ENCODE measurements at places on chromosomes 12 and 14.
A peak's percentile ranks its signal among the peaks of the same experiment; 100 is the strongest.

- DNase-seq, result no peak
Measured at GRCh38 chr14:43803076-43803689, 703.9 kb downstream of the FSCB start.

DNA sequence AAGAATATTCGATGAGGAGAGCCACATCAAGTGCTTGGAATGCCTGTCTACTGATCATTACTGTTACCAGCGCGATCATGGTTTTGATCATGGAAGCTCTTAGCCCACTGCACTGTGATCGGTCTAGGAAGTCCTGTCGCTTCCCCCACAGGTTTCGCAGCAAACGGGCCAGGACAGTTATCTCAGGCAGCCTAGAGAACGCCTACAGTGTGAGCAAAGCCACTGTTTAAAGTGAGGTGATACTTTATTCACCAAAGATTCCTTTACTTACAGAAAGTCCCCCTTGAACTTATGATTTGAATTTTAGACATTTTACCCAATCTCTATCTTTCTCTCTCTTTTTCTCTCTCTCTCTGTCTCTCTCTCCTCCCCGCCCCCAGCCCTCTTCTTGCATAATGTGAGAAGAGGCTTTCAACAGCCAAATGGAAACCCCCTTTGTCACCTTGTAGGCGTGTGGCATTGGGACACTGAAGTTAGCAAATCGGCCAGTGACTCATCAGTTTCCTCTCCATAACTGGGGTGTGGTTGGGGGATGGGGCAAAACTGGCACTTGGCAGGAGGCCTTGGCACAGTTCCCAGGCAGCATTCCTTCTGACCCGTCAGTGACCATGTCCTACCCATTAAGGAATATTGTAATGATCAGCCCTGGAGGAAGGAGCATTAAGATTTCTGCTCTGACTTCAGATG is 214.8 kb downstream of the CHST11 start:
- peak; percentile 99 for DNase-seq

- DNase-seq, result peak; percentile 85
Measured at GRCh38 chr14:63504648-63505047, 38.5 kb downstream of the PPP2R5E start.

DNA sequence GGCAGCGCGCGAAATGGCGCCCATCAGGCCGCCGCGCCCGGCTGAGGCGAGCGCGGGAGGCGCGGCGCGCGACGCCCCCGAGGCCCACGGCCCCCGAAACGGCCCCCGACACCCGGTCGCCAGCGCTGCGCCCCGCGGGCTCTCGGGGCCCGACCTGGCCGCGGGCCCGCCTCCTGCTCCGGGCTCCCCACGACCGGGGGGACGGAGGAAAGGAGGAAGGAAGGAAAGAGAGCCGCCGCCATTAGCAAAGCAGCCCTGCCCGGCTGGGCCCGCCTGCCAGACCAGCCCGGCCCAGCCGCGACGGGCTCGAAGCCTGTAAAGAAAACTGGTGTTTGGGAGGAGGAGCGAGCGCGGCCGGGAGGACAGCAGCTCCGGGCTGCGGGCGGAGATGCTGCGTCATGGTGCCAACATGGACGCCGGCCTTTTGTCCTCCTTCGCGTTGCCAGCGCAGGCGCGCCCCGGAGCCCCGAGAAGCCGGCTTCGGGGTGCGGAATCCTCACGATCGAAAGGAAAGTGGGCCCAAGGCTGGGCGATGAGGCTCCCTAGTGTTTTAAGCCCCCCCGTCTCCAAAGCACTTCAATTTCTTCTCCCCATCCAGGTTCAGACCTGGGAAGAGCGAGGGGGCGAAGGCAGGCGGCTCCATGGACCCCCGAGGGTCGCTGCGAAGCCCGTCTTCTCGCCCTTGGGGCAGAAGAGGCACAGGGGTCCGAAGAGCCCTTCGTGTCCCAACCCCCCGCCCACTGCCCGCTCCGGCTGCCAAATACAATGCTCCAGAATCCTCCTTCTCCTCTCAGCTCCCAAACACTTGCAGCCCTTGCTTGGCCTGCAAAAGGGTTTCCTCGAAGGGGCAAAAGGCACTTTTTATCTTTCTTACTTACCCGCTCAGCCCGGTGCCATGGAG is 2.9 kb upstream of the SETD1B start:
- no peak for DNase-seq

DNA sequence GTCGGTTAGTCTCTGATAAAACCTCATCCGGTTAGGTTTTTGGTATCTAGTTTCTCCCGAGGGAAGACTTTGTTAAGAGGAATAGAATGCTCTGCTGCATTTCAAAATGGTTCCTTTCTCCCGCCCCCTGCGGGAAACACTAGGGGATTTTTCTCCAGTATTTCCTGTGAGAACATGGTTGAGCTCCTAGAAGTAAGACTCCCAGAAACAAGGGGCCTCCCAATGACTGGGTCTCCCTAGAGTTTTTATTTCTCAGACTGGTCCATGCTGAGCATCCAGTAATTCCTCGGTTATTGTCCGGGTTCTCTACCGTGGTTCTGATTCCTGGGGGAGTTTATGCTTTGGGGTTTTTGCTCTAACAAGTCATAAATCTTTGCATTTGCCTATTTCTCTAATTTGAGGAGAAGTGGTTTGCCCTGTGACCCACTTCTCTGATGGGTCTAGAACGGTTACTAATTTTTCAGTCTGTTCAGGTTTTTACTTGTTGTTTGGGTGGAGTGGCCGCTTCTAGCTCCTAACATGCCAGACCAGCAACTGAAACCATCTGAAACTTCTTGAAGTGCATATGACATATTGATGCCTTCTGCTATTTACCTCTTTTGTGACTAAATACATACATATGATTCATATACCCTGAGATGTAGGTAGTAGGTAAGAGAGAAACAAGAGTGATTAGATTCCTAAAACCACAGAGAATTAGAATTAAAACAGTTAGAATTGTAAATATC is 25.1 kb downstream of the TESPA1 start:
- no peak for DNase-seq

DNA sequence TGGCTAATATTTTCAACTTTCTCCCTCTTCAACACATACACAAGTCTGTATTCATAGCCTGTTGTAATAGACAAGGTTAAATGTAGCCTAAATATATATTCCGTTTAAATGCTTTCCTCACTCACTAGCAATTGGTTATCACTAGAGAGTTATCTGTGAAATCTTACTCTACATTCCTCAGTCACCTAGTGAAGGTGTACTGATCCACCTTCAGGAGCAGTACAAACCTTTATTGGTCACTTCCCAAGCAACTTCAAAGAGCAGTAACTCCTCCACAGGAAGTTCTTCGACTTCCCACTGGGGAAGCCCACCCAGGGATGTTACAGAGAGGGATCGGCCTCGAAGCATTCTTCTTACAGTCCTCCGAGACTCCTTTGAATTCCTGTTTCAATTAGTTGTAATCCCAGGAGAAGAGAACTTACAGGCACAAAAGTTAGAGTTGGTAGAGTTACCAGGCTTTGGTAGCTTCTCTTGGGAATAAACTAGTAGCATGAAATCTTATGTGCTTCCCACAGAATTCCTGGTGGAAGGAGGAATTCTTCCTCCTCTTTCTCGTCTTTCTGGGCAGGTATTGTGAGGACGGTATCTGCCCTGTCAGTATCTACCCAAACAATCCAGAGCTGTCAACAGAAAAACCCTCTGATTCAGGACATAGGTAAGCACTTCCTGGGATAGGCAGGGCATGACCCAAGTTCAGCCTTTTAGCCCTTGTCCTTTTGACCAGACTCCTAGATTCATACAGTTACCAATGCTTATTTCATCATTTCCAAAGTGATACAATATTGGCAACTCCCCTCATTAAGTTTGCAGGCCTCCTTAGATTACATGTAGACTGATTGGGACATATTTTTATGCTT is at the start of gene GYS2:
Gene GYS2, minus strand, starts transcription at position 603 of the 857 bp plus-strand sequence. Its CDS starts 255 bp downstream, at position 348.
- DNase-seq, result no peak

- DNase-seq, result no peak
Measured at GRCh38 chr14:90758959-90759358, 57.3 kb downstream of the TTC7B start.

- DNase-seq, result no peak
Measured at GRCh38 chr12:2693244-2693860, 101.4 kb upstream of the FKBP4 start.

DNA sequence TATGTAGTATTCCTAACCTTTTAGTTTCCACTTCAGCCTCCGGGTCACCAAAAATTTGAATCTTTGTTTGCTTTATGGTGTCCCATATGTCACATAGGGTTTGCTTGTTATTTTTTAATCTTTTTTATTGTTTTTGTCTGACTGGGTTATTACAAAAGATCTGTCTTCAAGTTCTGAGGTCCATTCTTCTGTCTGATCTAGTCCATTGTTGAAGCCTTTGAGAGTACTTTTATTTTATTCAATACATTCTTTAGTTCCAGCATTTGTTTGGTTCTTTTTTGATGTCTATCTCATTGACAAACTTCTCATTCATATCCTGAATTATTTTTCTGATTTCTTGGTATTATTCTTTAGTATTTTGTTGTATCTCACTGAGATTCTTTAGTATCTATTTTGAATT is 99.8 kb downstream of the GPR65 start:
- no peak for DNase-seq

GRCh38 chr14:22218728-22219127 is 370.3 kb downstream of the DAD1 start:
- no peak for DNase-seq

DNA sequence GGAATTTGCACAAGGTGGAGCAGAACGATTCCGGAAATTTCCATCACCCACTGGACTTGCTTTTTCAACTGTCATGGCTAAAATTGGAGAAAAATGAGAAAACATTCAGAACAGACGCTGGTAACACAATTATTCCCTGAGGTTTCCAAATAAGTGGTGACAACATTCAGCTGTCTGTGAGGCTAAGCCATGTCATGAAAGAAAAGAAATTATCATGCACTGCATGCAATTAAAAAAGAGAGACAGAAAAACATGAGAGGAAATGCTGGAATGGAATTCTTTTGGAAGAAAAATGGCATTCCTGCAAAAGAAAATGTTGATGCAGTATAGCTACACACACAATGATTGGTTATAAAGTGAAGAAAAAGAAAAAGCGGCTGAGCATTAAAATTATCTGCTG is 87.3 kb downstream of the C2CD5 start:
- no peak for DNase-seq

DNA sequence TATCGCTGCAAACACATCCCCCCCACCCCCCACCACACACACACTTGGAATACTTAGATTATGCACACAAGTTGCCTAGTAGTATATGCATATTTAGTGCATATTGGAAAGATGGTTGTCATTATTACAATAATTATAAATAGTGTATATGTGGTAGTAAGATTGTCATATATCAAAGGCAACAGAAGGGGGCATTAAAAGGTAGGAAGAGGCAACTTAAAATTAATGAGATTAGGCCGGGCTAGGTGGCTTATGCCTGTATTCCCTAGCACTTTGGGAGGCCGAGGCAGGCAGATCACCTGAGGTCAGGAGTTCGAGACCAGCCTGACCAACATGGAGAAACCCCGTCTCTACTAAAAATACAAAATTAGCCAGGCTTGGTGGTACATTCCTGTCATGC is 52.1 kb downstream of the GSC start:
- no peak for DNase-seq

GRCh38 chr12:27383429-27384260 is 51.0 kb downstream of the BMAL2 start:
- DNase-seq, result peak; percentile 89

DNA sequence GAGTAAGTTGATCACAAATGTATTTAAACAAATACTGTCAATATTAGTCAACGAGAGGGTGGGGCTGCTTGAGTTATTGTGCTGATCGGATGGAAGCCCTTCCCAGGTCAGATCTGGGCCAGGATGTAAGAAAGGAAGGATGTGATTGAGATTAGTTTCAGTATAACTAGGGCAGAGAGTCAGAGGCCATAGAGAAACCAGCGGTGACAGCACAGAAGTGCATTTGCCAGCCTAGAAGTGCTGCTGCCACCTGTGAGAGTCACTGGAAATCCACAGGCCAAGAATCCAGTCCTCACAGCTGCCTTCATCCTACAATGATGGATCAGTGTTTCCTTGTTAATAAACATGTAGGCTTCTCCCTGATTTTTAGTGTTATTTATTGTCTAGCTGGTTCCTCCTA is 9.8 kb upstream of the FERMT2 start:
- no peak for DNase-seq

- no peak for DNase-seq
Measured at GRCh38 chr12:120678572-120678971, 8.4 kb upstream of the MLEC start.

GRCh38 chr14:97602438-97603117 is 805.4 kb downstream of the VRK1 start:
- no peak for DNase-seq

DNA sequence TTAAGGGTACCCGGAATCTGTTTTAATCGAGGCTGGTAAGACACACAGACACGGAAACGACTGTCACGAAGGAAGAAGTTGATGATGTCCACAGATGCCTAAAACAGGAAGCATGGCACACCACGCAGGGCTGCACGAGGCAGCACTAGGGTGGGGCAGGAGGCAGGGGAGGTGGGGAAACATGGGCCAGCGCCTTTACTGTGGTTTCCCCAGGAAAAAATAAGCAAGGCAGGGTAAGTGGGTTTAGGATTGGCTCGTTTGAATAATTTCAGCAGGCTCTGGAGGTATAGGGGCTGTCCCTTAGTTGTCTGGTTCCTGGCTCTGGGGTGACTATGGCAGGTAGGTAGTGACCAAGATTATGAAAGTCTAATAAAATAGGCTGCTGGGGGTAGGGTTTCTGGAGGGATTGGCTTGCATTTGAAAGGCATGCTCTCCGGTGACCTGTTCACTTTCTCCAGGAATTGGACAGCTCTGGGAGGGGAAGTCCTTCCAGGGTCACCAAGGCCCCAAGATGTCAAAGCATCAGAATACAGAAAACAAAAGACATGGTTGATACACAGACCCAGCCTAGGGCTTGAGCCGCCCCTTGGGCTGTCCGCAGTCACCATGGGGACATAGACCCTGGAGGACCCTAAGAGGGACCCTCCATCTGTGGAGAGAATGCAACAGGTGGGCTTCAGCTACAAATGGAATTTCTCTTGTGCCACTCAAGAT is 35.3 kb downstream of the MAP1LC3B2 start:
- DNase-seq, result no peak
